ENCODE measurements at places on chromosomes 11 and 22. TPM values are rescaled to one million over a fixed set of nuclear protein-coding genes. Genes with fewer than 3 reads are reported as not detected.

The MFRP gene
- not detected for total RNA-seq

The PRR33 gene
- not detected for total RNA-seq

The A4GALT gene
- total RNA-seq, result 24.8 TPM

The MAPK8IP2 gene
- 2.7 TPM for total RNA-seq

The APOBEC3C gene
- 21.7 TPM for total RNA-seq

The HEPHL1 gene
- total RNA-seq, result not detected

The MED15 gene
- total RNA-seq, result 123 TPM

The CDON gene
- total RNA-seq, result 17.8 TPM

The DLAT gene
- 31.9 TPM for total RNA-seq

The PGA4 gene
- 1.6 TPM for total RNA-seq

The CST6 gene
- total RNA-seq, result 17.7 TPM

The OR52I2 gene
- not detected for total RNA-seq

The SPA17 gene
- 14.4 TPM for total RNA-seq

The MYO18B gene
- 0.09 TPM for total RNA-seq

The APOL4 gene
- 15.9 TPM for total RNA-seq

The ST14 gene
- 81.1 TPM for total RNA-seq

The LUZP2 gene
- not detected for total RNA-seq

The OR2AT4 gene
- not detected for total RNA-seq

The C11orf21 gene
- total RNA-seq, result 5.2 TPM

The FGF4 gene
- not detected for total RNA-seq

The PYGM gene
- 3.8 TPM for total RNA-seq

The ARFIP2 gene
- 34.0 TPM for total RNA-seq

The CYTH4 gene
- 25.9 TPM for total RNA-seq

The BIK gene
- 6.1 TPM for total RNA-seq

The MMP8 gene
- total RNA-seq, result 1.7 TPM

The GGTLC3 gene
- total RNA-seq, result 0.40 TPM

The MMP13 gene
- 0.09 TPM for total RNA-seq

The CRYBB3 gene
- total RNA-seq, result not detected

The IL10RA gene
- 15.4 TPM for total RNA-seq

Data from lung (tissue), 17 donors.